ENCODE measurements at places on chromosomes 3 and 15. TPM values are rescaled to one million over a fixed set of nuclear protein-coding genes. Genes with fewer than 3 reads are reported as not detected.

Gene POLQ
- 10.1 TPM for total RNA-seq

Gene CNTN4
- total RNA-seq, result 0.09 TPM

Gene DUOX2
- total RNA-seq, result not detected

Gene IGDCC3
- 0.25 TPM for total RNA-seq

Gene SCAPER
- total RNA-seq, result 7.0 TPM

Gene C2CD4A
- not detected for total RNA-seq

Gene ERICH6
- 0.41 TPM for total RNA-seq

Gene SLC12A1
- total RNA-seq, result under 0.01 TPM

Gene RETNLB
- total RNA-seq, result not detected

Gene MYH15
- 0.99 TPM for total RNA-seq

Gene ARGFX
- not detected for total RNA-seq

Gene ALG1L2
- total RNA-seq, result not detected

Gene SCAANT1
- not detected for total RNA-seq

Gene ISG20
- 1.9 TPM for total RNA-seq

Gene CLDN16
- 0.09 TPM for total RNA-seq

Gene SLCO2A1
- total RNA-seq, result under 0.01 TPM

Gene RYR3
- total RNA-seq, result under 0.01 TPM

Gene CSTA
- total RNA-seq, result 15.2 TPM

Gene LARP6
- total RNA-seq, result 68.1 TPM

Gene PLCL2
- 11.6 TPM for total RNA-seq

Gene IL5RA
- not detected for total RNA-seq

Gene MNS1
- total RNA-seq, result 7.0 TPM

Gene EXOSC7
- 80.2 TPM for total RNA-seq

Gene NBEAL2
- 6.4 TPM for total RNA-seq

Gene SCG5
- 16.7 TPM for total RNA-seq

Gene ZCWPW2
- 1.7 TPM for total RNA-seq

Gene ACOX2
- total RNA-seq, result 19.2 TPM

Gene RTP1
- not detected for total RNA-seq

Gene CHDH
- total RNA-seq, result 7.9 TPM

Gene SOX14
- not detected for total RNA-seq

Gene SRGAP3
- total RNA-seq, result 4.6 TPM

Gene DLEC1
- 0.09 TPM for total RNA-seq

Gene CLDN18
- total RNA-seq, result not detected

Gene INSYN1
- total RNA-seq, result 1.2 TPM

Gene ADAMTS17
- not detected for total RNA-seq

Gene ANKRD63
- total RNA-seq, result not detected

Gene DUOX1
- not detected for total RNA-seq

Gene RSRC1
- total RNA-seq, result 45.8 TPM

Gene LRRN1
- total RNA-seq, result 1.7 TPM

Gene SYNPR
- total RNA-seq, result not detected

Measured in fibroblast of the aortic adventitia (primary cell).